Stimulated activated CD8-positive, alpha-beta memory T cell treated with anti-CD3 and anti-CD28 coated beads, Interleukin-7, amount 100 ng/mL, for 1 hour (primary cell): ENCODE measurements at places on chromosomes 5 and 9.

DNA sequence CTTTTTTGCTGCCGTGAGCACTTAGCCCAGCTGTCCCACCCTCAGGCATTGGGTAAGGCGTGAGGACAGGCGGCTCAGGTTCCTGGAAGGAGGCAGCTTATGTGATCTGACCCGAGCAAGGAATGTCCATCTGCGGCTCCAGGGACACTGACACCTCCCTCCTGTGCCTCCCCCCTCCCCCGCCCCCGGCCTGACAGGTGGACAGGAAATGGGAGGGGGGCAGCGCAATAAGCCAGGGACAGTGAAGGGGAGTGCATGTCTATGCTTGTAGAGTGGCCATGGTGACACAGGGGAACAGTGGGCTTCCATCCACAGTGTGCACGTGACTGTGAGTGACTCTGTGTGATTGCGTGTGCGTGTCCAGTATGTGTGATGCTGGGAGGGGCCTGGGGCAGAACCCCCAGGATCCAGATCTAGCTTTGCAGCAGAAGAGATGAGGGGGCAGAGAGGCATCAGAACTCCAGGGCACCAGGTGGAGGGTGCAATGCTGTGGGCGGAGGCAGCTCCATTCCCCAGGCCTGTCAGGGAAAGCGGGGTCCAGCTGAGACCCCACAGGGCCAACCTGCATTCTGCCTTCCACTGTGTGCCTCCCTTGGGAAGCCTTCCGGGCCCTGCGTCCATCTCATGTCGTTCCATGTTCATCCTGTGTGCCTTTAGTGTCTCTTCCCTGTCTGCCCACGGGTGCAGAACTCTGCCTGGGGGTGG lies 30.5 kb downstream of the CNTFR start:
- no peak for DNase-seq

GRCh38 chr5:40033009-40033408 lies 608.2 kb upstream of the DAB2 start:
- DNase-seq: no peak

DNA sequence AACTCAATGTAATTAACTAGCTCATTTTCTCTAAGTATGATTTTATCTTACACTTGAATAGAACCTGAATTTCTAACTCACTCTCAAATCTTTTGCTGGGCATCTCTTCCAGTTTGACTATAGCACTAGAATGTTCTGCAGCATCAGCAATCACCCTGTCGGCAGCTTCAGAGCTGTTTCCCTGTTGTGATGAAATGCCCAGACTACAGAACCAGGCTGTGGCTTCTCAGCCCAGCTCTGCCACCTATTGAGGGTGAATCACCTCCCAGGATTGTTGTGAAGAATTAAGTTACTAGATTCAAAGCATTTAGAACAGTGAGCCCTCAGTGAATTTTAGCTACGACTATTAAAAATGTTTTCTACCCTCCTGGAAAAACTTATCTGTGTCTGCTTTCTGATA lies 90.4 kb upstream of the ANKRD55 start:
- DNase-seq: no peak

- DNase-seq: no peak
These were observed 57.3 kb upstream of the RICTOR start for GRCh38 chr5:39131210-39132127.

- DNase-seq: no peak
These were observed 48.3 kb upstream of the SPATA31C2 start for GRCh38 chr9:88186495-88187110.
